ENCODE measurements at places on chromosomes 7 and 10.

GRCh38 chr7:159211540-159212182 is 67.0 kb upstream of the VIPR2 start:
- DNase-seq: no peak

DNA sequence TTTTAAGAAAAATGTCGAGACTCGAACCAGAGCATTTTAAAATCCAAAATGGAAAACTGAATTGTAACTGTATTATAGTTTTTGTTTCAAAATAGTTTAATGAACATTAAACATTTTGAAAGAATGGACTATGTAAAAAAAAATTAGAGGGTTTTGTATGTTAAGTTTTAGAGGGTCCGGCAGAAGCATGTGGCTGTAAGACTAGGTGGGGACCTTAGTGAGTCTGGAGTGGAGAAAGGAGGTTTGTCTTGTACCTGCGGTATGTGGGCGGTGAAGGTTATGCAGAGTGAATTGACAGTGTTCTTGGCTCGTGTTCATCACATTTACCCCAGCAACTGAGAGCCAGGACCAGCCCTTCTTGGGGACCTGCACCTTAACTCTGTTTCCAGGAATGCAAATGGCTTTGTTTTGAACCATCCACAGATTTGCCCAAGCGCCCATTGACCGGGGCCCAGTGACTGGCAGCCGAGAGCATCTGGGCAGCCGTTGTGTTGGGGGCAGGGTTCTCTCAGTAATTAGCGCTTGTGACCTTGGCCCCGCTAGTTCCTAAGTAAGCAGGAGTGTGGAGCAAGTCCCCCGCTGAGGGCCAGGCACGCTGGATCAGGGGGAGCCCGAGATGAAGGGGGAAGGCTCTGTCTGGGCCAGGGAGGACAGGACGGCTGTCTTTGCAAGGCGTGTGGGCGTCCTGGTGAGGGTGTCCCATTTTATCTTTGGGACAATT is 1.4 kb upstream of the KLF6 start:
- DNase-seq: no peak

DNA sequence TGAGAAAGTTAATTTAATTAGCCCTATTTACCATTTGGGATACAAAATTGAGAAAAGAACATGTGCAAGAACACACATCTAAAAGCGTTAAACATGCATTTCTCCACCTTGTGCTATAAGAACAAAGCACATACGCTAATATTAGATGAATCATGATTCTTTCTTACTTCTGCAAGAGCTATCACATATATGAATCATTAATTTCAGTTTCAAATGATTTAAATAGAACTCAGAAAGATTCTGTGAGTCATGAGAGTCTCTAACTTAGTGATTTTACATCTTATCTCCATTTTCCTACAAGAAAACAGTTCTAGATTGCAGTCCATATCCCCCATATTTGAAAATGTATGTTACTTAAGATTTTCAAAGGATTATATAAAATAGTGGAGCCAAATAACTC is 173.9 kb downstream of the RNLS start:
- DNase-seq: no peak

GRCh38 chr10:114719311-114719710 is 61.2 kb upstream of the ABLIM1 start:
- no peak for DNase-seq

Data from activated T-helper 1 cell treated with Interleukin-2 at 50 U/mL for 16 hours (primary cell).